ENCODE measurements at places on chromosomes 2 and 18. TPM values are rescaled to one million over a fixed set of nuclear protein-coding genes. Genes with fewer than 3 reads are reported as not detected.

IL36A gene
- total RNA-seq, result 1.6 TPM

MC5R gene
- not detected for total RNA-seq

NYAP2 gene
- total RNA-seq, result not detected

INHA gene
- not detected for total RNA-seq

SRD5A2 gene
- not detected for total RNA-seq

TMEM163 gene
- not detected for total RNA-seq

NXPH2 gene
- not detected for total RNA-seq

GAREM1 gene
- not detected for total RNA-seq

ADD2 gene
- 18.8 TPM for total RNA-seq

MCEE gene
- total RNA-seq, result 25.3 TPM

KCNK3 gene
- total RNA-seq, result not detected

G6PC2 gene
- not detected for total RNA-seq

ACP1 gene
- 92.7 TPM for total RNA-seq

SERPINB10 gene
- not detected for total RNA-seq

TAF4B gene
- 12.0 TPM for total RNA-seq

SP5 gene
- not detected for total RNA-seq

SMYD1 gene
- not detected for total RNA-seq

PIEZO2 gene
- total RNA-seq, result not detected

IL1B gene
- 0.86 TPM for total RNA-seq

BMP10 gene
- not detected for total RNA-seq

ACTG2 gene
- not detected for total RNA-seq

RTKN gene
- total RNA-seq, result 1.3 TPM

UBE2F gene
- total RNA-seq, result 52.7 TPM

GPAT2 gene
- total RNA-seq, result 3.7 TPM

POMC gene
- 3.5 TPM for total RNA-seq

EGR4 gene
- 0.16 TPM for total RNA-seq

TUBA3D gene
- not detected for total RNA-seq

FAM237A gene
- total RNA-seq, result not detected

E2F6 gene
- total RNA-seq, result 10.9 TPM

PLCD4 gene
- total RNA-seq, result 0.51 TPM

CD8B gene
- 1.1 TPM for total RNA-seq

GPR35 gene
- 19.0 TPM for total RNA-seq

ELOA2 gene
- total RNA-seq, result not detected

KIAA2012 gene
- not detected for total RNA-seq

SPATA3 gene
- total RNA-seq, result not detected

DNAH6 gene
- 1.1 TPM for total RNA-seq

C2orf15 gene
- 0.33 TPM for total RNA-seq

FSIP2 gene
- 0.54 TPM for total RNA-seq

ZNF638 gene
- total RNA-seq, result 121 TPM

CIB4 gene
- total RNA-seq, result not detected

FAM161A gene
- total RNA-seq, result 2.1 TPM

PPP1CB gene
- total RNA-seq, result 223 TPM

STPG4 gene
- total RNA-seq, result 0.13 TPM

CD8B2 gene
- not detected for total RNA-seq

CRYGD gene
- total RNA-seq, result not detected

SPEG gene
- total RNA-seq, result 15.0 TPM

SLC19A3 gene
- not detected for total RNA-seq

GREB1L gene
- not detected for total RNA-seq

RGPD8 gene
- 27.8 TPM for total RNA-seq

MALL gene
- total RNA-seq, result not detected

TGFA gene
- 3.2 TPM for total RNA-seq

ACAA2 gene
- total RNA-seq, result 29.3 TPM

RAX gene
- total RNA-seq, result not detected

SNORC gene
- total RNA-seq, result 1.6 TPM

TCF23 gene
- not detected for total RNA-seq

LTBP1 gene
- not detected for total RNA-seq

SCYGR4 gene
- not detected for total RNA-seq

All from naive thymus-derived CD4-positive, alpha-beta T cell (primary cell).